AG09319 (cell line): ENCODE measurements at places on chromosomes 3 and 15.

DNA sequence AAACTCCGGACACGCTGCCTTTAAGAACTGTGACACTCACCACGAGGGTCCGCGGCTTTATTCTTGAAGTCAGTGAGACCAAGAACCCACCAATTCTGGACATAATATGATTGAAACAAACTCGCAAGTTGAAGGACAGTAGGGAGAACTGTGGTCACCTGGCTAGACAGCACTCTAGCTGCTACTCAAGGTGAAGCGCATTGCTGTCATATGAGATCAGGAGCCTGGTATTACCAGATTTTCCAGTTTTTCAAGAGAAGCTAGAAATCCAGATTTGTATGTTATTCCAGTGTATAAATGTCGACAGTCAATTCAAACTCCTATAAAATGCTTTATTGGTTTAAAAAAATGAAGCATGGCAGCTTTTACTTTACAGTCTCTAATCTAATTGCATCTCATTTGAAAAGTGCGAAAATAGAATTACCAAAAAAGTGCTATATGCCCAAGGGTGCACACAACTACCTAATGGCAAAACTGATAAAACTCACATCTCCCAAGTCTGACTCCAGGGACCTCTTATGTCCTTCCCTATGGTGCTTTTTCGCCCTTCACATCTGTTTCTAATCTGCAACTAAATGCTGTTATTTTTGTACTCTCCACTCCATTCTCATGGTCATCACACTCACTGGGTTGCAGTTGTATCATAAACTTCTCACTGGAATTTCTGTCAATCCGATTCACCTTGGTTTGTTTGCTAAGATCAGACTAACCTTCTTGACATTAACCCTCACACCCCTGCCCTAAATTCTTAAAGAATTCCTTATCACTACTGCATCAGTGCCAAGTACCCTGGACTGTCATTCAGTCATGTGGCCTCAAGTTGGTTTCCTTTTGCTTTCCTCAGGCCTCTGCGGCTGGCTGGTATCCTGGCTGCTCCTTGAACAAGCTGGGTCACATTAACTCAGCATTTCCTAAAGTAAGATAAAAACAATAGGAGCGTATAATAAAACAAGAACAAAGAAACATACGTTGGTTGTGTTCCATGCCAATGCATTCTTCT, 31.5 kb upstream of the ARHGEF26 start:
- no peak for DNase-seq

DNA sequence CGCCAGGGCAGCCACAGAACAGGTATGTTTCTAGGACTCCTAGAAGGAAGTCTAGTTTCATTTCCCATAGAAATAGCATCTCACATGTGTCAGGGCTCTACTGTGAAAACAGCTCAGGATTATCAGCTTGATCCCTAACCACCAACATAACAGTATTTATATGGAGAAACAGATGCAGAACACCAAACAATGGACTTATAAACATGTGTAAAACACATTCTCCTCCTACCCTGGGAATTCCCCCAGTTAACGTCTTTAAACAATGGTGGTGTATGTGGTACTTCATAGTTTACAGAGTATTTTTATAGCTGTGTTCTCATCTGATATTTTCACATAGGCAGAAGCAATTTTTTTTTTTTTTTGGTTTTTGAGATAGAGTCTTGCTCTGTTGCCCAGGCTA, 9.7 kb downstream of the TNFSF10 start:
- DNase-seq: no peak

GRCh38 chr3:180808823-180809575, 103.5 kb upstream of the FXR1 start:
- no peak for DNase-seq

GRCh38 chr15:98154863-98155262, 194.4 kb downstream of the ARRDC4 start:
- DNase-seq: peak; percentile 30

- DNase-seq: no peak
Measured at GRCh38 chr3:149340310-149340933, 7.0 kb upstream of the TM4SF18 start.

DNA sequence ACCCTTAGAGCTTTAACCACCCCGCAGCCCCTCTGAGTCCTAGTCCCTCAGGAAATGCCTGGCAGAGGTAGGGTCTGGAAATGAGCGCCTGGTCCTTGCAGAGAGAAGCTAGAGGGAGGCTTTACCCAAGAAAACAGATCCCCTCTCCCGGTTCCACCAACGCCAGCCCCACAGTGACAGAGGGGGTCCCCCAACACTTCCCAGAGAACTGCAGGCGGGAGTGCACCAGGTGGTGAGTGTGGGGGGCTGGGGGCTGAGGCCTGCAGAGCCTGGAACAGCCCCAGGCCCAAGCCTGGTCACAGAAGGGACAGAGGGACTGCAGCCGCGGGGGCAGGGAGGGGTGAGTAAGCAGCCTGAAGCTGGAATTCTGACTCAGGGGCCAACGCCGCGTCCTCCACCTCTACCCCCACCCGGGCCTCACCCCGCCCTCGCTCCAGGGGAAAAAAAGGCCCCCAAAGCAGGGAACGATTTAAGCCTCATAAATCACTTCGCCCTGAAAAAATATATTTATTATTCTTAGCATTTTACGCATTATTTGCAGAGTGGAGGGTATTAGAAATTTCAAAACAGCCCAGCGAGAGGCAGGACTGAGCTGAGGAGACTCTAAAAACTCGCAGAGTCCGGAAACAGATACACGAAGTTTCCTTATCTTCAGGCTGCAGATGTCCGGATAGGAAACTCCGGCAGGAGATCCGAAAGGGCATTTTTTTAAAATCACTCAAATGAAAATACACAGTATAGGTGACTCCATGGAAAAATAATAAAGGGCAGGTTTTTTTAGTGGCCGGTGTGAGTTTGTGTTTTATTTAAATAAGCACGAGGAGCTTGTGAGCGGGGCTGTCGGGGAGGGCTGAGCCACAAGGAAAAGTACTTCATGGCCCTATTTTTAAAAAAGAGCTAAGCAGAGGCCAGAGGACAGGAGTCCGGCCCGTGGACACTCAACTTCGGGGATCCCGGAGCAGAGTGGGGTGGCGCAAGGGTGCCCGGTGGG, 10.0 kb downstream of the GATA2 start:
- DNase-seq: no peak

DNA sequence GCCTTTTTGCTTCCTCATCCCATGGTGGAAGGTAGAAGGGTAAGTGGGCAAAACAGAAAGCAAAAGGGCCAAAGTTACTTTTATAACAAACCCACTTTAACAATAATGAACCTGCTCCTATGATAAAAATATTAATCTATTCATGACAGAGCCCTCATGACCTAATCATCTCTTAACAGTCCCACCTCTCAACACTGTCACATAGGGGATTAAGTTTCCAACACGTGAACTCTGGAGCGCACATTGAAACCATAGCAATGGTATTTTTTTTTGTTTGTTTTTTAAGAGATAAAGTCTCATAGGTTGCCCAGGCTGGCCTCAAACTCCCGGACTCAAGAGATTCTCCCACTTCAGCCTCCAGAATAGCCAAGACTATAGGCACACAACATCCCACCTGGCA, 30.7 kb downstream of the KATNBL1 start:
- DNase-seq: no peak

GRCh38 chr3:48372377-48372770, 355 bp downstream of the FBXW12 start:
- DNase-seq: no peak

- no peak for DNase-seq
Measured at GRCh38 chr3:85603378-85603777, 644.6 kb downstream of the CADM2 start.

DNA sequence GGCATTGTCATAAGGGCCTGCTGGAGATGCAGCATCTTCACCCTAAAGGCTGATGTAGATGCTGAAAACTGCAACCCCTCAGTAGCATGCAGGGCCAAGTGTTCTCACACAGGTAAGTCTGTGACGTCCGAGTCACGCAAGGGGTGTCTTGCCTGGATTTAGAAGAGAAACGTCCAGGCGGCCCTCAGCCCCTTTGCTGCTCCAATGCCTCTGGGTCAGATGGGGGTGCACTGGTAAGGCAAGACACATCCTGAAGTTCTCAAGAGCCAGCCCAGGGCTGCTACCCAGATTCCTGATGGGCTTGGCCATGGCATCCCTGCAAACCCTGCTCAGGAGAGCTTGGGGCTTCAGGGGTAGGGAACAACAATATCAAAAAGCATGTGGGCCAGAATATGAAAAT, 25.4 kb downstream of the ONECUT1 start:
- DNase-seq: no peak

GRCh38 chr3:126179825-126180476, 435 bp downstream of the ALDH1L1 start:
- DNase-seq: no peak

DNA sequence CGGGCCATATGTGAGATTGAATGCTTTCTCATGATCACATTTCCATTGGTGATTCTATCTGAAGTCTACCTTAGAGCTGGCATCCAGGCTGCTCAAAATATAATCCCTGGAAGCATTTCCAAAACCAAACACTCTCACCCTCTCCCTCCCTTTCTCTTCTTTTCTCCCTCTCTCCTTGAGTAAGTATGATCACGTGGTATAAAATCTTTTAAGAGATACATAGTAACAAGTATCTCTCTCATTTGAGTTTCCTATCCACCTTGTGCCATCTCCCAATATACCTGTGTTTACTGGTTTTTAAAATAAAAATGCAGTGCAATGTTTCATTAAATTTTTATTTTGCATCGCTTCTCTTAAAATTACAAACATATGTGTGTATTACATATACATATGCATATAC, 350.9 kb upstream of the KCNH8 start:
- DNase-seq: no peak

DNA sequence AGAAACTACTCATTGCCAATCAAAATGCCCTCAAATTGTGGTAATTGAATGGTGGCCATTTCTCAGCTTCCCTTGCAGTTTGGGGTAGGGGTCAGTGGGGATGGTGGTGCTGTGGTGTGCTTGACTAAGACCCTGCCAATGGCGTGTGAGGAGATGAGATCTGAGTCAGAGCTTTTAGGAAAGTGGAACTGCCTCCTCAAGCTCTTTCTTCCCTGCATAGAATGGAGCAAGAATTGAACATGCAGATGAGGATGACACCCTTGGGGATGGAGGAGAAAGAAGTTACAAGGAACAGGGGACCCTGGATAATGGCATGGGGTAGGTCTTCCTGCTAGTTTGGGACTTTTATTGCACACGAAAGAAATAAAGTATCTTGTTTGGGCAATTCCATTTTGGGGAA, 188.0 kb downstream of the PEX5L start:
- DNase-seq: no peak

DNA sequence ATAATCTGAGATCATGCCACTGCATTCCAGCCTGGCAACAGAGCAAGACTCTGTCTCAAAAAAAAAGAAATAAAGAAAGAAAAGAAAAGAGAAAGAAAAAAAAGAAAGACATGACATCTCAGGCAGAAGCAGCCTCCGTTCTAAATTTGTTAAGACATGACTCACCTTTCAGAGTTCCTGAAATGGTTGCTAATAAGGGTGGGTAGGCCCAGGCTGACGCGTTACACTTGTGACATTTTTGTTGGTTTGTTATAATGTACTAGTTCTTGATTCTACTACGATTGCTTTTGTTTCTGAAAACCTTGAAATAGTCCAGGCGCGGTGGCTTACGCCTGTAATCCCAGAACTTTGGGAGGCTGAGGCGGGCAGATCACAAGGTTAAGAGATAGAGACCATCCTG, 21.0 kb downstream of the SLC25A20 start:
- no peak for DNase-seq

GRCh38 chr3:188589771-188590170, 435.8 kb downstream of the LPP start:
- no peak for DNase-seq

DNA sequence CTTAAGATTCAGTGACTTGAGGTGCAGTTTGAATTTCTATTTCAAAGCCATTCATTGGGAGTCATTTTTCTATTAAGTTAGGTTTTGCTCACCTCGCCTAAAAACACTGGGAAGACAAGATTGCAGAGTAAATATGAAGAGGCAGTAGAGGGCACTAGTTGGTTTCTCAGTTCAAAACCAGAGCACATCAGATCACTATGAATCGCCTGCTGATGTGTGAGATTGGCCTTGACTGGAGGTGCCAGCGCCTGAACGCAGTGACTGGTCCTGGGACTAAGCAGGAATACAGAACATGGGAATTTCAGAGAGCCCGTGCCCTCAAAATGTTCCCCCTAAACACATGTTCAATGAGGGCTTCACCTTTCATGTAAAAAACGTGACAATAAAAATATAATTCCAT, 229.0 kb downstream of the ITPR1 start:
- no peak for DNase-seq

- peak; percentile 96 for DNase-seq
Measured at GRCh38 chr3:100045696-100046095, 68.6 kb downstream of the FILIP1L start.
